NCI-H524 (cell line): ENCODE measurements at places on chromosomes 4 and X.

DNA sequence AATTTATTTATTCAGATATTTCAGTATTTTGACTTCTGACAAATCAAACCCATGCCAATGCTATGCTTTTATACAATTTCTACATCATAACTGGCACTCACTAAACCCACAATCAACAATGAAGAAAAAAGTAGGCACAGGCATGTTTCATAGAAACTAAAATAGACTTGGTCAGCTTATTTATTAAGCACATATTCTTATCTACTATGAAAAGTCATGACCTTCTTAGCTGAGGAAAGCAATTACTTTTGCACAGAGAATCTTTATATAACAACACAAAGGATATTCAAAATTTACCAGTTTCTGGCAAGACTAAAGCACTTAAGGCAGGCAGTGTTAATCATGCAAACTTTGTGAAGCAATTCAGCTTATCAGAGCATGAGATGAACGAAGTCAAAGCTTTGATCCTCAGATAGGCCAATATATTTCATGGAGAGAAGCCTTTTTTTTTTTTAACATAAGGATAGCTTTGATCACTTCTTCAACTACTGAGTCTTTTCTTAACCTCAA is 490.6 kb downstream of the INPP4B start:
- DNase-seq, result no peak

DNA sequence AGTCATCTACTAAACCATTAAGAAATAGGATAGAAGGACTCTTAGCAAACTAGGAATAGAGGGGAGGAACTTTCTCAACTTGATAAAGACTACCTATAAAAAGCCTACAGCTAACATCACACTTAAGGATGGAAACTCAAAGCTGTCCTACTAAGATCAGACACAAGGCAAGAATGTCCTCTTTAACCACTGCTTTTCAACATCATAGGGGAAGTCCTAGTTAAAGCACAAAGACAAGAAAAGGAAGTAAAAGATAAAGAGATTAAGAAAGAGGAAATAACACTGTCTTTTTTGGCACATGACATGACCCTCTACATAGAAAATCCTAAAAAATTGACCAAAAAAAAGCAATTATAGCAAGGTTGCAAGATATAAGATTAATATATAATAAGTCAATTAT is 136.6 kb downstream of the FBXW7 start:
- no peak for DNase-seq

GRCh38 chr4:76569225-76569624 is 134.2 kb downstream of the SHROOM3 start:
- no peak for DNase-seq

GRCh38 chrX:129996120-129996519 is 13.7 kb downstream of the BCORL1 start:
- DNase-seq, result no peak

- peak; percentile 34 for DNase-seq
Observed at GRCh38 chr4:152537881-152538280, 2.0 kb upstream of the FBXW7 start.

- no peak for DNase-seq
Observed at GRCh38 chr4:15562114-15562513, 92.4 kb downstream of the CC2D2A start.

GRCh38 chr4:60611762-60612496 is 588.2 kb upstream of the ADGRL3 start:
- DNase-seq, result no peak

GRCh38 chrX:349702-350101 is 31.1 kb upstream of the GTPBP6 start:
- no peak for DNase-seq

- no peak for DNase-seq
Observed at GRCh38 chr4:121551881-121552280, 144.9 kb downstream of the ANXA5 start.

- DNase-seq, result no peak
Observed at GRCh38 chr4:186204686-186205085, 13.3 kb downstream of the CYP4V2 start.

DNA sequence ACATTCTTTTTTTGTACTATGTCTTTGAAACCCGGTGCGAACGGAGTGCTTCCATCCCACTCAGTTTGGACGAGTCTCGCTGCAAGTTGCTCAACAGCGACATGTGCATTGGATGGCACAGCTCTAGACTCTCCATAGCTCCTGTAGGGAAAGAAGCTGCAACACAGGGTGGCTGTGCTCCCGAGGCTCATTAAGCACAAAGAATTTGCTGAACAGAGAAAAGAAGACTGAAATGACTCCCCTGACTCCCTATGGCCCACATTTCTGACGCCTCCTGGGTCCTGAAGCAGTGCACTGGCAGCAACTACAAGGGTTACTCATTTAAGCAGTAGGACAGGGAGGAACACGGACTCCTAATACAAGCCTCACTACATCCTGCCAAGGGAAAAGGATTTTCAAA is 127.4 kb downstream of the SH3RF1 start:
- DNase-seq, result no peak

GRCh38 chrX:47576021-47576898 is 6.0 kb upstream of the TIMP1 start:
- DNase-seq, result no peak

- no peak for DNase-seq
Observed at GRCh38 chr4:143701365-143701764, 890 bp upstream of the FREM3 start.

- DNase-seq, result no peak
Observed at GRCh38 chr4:155522201-155522600, 144.4 kb upstream of the GUCY1A1 start.

GRCh38 chr4:120520761-120521160 is 401.8 kb downstream of the PRDM5 start:
- no peak for DNase-seq

GRCh38 chrX:155874571-155875244 is 6.4 kb upstream of the VAMP7 start:
- DNase-seq, result no peak

DNA sequence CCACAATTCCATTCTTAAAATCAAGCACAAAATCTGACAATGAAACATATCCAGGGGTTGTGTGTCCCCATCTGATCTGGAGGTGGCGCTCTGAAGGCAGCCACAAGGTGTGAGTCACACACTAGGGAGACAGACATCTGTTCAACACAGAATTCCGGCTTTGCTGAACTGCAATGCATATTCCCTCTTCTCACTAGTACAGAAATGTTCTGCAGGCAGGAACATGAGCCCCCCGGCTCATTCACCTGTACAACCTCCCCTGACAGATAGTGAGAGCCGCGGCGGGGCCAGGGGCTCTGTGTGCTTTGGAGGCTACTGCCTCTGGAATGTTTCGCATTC is 41.9 kb downstream of the WDR1 start:
- DNase-seq, result no peak

- no peak for DNase-seq
Observed at GRCh38 chr4:186190581-186191199, 677 bp upstream of the CYP4V2 start.

DNA sequence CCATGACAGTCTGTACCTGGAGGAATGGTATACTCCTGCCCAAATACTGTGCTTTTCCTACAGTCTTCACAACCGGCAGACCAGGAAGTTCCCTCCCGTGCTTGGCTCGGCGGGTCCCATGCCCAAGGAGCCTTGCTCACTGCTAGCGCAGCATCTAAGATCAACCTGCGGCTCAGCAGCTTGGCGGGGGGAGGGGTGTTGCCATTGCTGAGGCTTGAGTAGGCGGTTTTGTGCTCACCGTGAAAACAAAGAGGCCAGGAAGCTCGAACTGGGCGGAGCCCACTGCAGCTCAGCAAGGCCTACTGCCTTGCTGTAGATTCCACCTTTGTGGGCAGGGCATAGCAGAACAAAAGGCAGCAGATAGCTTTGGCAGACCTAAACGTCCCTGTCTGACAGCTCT is 152.7 kb downstream of the TEX11 start:
- DNase-seq, result no peak

DNA sequence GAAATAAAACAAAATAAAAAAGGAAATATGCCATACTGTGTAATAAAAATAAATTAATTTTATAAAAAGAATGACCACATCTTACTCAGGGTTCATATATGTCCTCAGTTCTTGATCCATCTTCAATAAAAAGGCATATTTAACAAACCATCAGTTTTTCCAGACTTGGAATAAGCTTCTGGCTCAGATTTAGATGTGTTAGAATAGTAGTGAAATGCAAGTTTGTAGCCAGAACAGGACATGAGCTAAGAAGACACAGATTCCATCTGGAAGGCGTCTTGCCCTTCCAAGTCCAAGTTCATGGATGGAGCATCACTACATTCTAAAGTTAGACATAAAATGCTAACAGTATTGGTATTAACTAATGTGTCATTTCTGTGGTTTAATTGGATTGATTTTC is 10.3 kb upstream of the LSM6 start:
- no peak for DNase-seq

DNA sequence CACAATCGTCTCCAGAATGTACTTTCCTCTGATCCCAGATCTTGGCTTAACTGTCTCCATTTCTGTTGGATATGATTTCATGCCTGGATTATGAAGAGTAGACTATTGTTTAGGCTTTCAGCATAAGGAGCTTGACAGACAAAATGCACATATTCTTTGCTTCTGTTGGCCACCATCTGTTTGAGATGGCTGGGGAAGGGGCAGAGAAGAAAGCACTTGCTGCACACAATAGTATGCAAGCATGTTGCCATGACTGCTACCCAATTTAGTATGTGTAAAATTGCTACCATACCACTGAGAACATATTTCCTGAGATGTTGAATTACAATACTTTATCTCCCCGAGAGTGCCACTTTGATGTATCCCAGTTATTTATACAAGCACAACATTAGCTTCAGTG is 127.9 kb upstream of the BMPR1B start:
- DNase-seq, result peak; percentile 38
